Right forelimb (tissue), 1 donor: ENCODE measurements at places on chromosomes 1 and 21.
A peak's percentile ranks its signal among the peaks of the same experiment; 100 is the strongest.

DNA sequence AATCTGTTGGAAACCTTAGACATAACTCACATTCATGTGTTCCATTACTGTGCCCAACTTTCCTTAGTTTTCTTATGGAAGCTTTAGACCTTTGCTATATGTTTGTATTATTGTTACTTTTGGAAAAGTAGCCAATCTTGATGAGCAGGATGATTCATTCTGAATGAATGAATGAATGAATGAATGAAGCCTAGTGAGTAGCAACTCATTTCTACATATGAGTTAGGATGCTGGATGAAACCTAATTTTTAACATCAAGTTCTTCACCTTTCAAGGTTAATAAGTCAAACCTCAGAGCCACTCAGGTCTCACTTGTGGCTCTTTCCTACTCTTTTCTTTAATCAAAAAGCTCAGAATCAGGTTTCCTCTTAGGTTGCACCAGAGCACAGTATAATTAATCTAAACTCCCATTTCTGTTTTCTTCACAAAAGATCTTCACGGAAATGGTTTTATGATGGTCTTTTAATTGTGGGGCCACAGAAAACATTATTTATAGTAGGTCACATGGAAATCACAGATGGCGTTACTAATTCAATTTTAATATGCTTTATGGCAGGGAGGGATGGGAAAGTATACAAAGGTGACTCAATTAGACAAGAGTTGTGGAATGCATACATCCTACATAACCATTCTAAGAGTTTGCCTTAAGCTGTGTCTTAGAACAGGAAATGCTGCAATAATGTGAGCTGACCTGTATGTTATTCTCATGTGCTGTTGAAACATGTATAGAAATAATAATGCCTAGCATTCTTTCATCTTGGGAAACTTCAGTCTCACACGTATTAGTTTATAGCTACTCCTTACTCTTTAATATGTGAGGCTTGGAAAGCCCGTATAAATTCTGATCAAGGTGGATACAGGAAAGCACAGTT, 4.5 kb upstream of the DDX59 start:
- no peak for DNase-seq

- no peak for DNase-seq
These were observed 245.9 kb upstream of the PLD5 start for GRCh38 chr1:242770366-242770765.

GRCh38 chr1:210949039-210949438, 184.9 kb downstream of the KCNH1 start:
- DNase-seq, result no peak

GRCh38 chr1:184222652-184223052, 164.2 kb upstream of the C1orf21 start:
- no peak for DNase-seq

- peak; percentile 88 for DNase-seq
These were observed 6.4 kb upstream of the C1orf159 start for GRCh38 chr1:1122078-1122811.

GRCh38 chr1:40316595-40317393, at the start of gene COL9A2:
TSS of gene COL9A2 (minus strand) at chr1:40317286. CDS start at chr1:40317197, 89 bp downstream.
- peak; percentile 72 for DNase-seq

DNA sequence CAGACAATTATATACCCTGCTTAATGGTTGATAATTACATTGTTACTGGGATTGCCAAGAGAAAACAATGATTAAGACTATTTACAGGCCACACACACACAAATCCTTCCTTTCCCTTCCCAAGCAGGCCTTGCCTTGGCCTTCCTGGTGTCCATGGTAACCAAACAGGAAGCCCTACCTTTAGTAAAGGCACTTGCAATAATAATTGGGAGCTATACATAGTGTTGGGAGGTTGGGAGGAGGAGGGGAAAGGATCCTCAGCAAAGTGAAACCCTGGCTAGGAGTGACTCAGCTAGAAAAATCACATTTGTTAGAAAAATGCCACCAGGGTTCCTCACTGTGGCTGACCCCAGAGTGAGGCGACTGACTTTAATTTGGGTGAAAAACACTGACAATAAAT, 122.3 kb upstream of the ADAR start:
- no peak for DNase-seq

DNA sequence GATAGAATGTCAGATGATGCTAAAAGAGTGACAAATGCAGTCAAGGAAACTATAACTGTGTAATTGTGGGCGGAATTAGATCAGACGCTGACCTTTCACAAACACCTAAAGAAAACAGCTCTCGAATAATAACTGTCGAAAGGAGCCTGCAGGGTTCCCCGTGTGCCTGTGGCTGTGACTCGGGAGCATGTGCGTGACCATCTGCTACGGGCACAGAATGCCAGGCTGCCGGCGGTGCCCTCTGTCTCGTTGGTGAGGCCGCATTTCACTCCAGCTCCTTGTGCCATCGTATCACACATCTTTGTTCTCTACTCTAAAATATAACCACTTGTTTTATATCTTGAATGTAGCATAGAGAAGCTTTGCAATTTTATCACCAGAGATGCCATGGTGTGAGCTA, 267.8 kb upstream of the FMN2 start:
- no peak for DNase-seq

- DNase-seq, result no peak
These were observed 29.1 kb upstream of the GFI1 start for GRCh38 chr1:92515796-92516201.

GRCh38 chr1:34721646-34722355, 33.0 kb upstream of the GJB5 start:
- no peak for DNase-seq

DNA sequence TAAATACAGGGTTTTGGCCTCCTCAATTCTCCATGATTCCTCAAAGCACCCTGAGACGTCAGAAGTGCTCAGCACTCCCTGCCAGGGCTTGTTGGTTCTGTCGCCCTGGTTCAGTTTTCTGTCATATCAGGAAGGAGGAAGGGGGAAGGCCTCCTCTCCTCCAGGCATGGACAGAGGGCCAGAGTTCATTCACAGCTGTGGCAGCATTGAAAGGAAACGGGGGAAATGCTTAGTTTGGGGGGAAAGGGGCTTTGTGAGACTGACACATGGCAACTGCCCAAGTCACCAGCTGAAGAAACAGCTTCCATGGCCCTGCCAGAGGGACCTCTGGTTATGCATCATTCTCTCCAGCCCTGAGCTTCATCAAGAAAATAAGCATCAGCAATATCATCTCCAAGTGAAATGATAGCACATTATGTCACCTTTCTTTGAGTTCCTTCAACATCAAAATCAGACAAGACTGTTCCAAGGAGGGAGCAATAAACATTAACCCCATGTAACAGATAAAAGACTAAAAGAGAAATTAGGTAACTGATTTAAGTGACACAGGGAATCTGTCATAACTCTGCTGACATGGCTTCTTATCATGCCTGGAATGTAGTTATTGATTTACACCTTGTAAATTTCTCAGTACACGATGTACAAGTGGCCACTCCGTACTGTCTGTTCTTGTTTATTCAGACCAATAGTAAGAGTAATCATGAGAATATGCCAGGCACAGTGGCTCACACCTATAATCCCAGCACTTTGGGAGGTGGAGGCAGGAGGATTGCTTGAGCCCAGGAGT, 103.2 kb upstream of the SLC25A33 start:
- no peak for DNase-seq

- DNase-seq, result no peak
These were observed 2.8 kb downstream of the SMG5 start for GRCh38 chr1:156279837-156280236.

GRCh38 chr1:156048663-156049258, 4.8 kb downstream of the UBQLN4 start:
- DNase-seq, result no peak

DNA sequence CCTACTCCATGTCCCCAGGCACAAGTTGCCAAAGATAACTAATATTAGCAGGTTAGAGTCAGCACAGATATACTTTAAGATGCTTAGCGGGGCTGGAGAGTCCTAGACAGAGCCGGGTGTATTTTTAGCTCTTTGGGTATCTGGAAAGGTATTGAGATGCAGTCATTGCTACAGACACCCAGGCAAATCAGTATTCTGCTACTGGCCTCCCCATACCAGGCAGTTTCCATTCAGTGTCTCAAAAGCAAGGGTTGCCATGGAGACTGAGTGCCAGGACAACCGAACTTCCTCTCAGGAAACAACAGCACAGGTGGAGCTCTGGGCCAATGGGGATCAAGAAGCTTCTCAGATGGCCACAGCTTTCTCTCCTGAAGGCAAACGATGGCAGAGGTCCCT, 45.3 kb downstream of the KCNC4 start:
- peak; percentile 23 for DNase-seq

DNA sequence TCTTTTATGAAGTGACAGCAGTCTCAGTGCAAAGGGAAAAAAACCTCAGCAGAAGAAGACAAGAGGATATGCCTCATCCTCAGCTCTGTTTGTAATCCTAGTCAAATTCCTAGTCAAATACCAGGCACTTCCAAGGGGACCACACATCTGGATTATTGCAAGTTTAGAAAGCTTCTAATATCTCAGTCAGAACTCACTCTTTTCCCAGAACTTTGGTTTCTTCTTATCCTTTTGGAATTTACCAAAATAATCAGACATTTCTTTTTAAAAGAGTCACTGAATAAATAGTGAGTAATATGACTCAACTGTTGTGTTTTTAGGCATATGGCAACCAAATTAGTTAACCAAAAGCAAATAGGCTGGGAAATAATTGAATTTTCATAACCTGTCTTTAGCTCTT, 47.8 kb downstream of the PRRX1 start:
- no peak for DNase-seq

- no peak for DNase-seq
These were observed 116.2 kb upstream of the USP24 start for GRCh38 chr1:55331351-55331750.

DNA sequence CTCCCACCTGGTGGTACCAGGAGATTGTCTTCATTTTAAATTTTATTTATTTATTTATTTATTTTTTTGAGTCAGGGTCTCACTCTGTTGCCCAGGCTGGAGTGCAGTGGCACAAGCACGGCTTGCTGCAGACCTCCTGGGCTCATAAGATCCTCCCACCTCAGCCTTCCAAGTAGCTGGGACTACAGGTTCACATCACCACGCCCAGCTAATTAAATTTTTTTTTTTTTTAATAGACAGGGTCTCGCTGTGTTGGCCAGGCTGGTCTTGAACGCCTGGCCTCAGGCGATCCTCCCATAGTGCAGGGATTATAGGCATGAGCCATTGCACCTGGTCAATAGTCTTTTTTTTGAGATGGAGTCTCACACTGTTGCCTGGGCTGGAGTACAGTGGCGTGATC, 8.5 kb downstream of the SLFNL1 start:
- no peak for DNase-seq

- DNase-seq, result no peak
These were observed 15.5 kb downstream of the LYPLAL1 start for GRCh38 chr1:219189021-219189824.

- no peak for DNase-seq
These were observed 13.2 kb downstream of the CASP9 start for GRCh38 chr1:15510611-15511405.

- no peak for DNase-seq
These were observed 2065.7 kb downstream of the MRPL39 start for GRCh38 chr21:23541571-23541970.

- no peak for DNase-seq
These were observed 10.7 kb downstream of the TBX19 start for GRCh38 chr1:168291222-168291837.

- DNase-seq, result no peak
These were observed 18.4 kb downstream of the JUN start for GRCh38 chr1:58765441-58765840.

GRCh38 chr1:2074396-2074795, 24.2 kb downstream of the PRKCZ start:
- DNase-seq, result no peak

GRCh38 chr1:16128338-16128741, 27.5 kb downstream of the EPHA2 start:
- DNase-seq, result no peak

DNA sequence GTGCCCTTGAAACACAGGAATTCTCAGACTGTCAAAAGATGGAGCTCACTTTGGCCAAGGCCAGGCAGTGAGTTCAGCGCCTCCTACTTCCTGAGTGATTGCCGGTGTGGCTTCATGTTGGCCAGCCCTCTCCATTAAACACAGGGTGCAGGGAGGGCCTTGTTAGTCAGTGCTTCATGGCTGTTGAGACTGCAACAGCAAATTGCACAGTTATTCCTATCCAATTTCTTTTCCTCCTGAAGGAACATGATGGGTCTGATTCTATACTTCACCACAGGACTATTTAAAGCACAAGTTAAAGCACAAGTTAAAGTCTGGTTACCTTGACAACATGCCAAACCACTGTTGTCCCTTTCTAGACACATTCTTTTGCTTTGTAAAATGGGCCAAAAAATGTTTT, 156.6 kb downstream of the SIPA1L2 start:
- DNase-seq, result no peak

GRCh38 chr1:151944857-151945575, 35.7 kb upstream of the THEM4 start:
- DNase-seq, result no peak

GRCh38 chr21:25872271-25872670, 137.5 kb downstream of the GABPA start:
- DNase-seq, result no peak

- DNase-seq, result no peak
These were observed 24.5 kb upstream of the KIRREL1 start for GRCh38 chr1:157968946-157969345.

DNA sequence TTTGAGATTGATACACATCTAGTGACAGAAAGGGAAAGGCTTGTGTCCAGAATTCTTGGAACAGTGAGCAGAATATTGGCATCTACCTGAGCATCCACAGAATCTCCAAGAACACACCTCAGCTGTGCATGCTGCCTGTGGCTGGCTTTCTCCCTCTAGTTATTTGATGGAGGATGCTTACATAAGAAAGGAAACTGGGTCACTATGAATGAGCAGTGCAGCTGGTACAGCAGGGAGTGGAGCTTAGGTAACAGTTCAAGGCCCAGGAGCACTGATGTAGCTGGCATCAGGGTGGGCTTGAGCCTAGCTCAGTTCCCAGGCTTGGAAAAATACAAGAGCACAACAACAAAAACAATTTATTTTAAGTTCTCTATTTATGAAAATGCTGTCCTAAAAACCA, 26.3 kb downstream of the RGS8 start:
- DNase-seq, result no peak

- no peak for DNase-seq
These were observed 67.0 kb upstream of the KLHDC7A start for GRCh38 chr1:18413541-18414305.

DNA sequence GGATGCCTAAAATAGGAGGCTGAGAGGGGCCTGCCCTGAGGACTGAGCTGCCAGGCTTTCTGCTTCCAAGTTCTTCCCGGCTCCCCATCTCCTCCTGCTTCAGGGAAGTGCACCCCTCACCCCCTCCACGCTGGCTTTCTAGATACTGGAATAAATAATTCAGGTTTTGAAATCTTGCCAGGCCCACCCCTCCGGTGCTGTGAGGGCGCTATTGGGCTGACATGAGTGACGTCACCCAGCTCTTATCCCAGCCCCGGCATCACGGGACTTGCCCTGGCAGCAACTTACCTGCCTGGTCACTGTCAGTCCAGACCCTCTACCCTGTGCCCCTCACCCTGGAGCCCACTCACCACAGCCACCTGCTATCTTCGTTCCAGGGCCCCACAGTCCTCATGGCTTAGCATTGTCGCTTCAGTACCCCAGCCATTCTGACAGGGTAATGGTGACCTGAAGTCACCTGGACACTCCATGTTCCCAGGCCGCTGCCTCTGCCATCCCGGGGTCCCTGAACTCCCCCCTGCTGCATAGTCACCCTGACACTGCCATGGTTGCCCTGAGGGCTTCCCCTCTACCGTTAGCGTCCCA, 819 bp upstream of the GPR3 start:
- no peak for DNase-seq
